ENCODE measurements at places on chromosomes 13 and 19. TPM values are rescaled to one million over a fixed set of nuclear protein-coding genes. Genes with fewer than 3 reads are reported as not detected.

The PGLYRP1 gene
- total RNA-seq, result not detected

The ONECUT3 gene
- total RNA-seq, result not detected

The IGFL1 gene
- total RNA-seq, result not detected

The ADGRE3 gene
- not detected for total RNA-seq

The SPC24 gene
- total RNA-seq, result 54.4 TPM

The PRRG2 gene
- total RNA-seq, result 1.5 TPM

The LSR gene
- total RNA-seq, result 43.9 TPM

The ANKRD10 gene
- total RNA-seq, result 48.3 TPM

The GARIN5A gene
- total RNA-seq, result 0.52 TPM

The CYP2A6 gene
- total RNA-seq, result 0.27 TPM

The ZGLP1 gene
- 4.0 TPM for total RNA-seq

The CGB3 gene
- not detected for total RNA-seq

The CYP2F1 gene
- total RNA-seq, result not detected

The ATP8A2 gene
- 1.7 TPM for total RNA-seq

The LILRA1 gene
- total RNA-seq, result not detected

The SBK2 gene
- total RNA-seq, result not detected
